ENCODE measurements at places on chromosomes 12 and 14.

GRCh38 chr14:55628426-55628825 is 48.4 kb downstream of the KTN1 start:
- DNase-seq, result no peak

GRCh38 chr12:45292486-45293195 is 76.7 kb downstream of the ANO6 start:
- no peak for DNase-seq

DNA sequence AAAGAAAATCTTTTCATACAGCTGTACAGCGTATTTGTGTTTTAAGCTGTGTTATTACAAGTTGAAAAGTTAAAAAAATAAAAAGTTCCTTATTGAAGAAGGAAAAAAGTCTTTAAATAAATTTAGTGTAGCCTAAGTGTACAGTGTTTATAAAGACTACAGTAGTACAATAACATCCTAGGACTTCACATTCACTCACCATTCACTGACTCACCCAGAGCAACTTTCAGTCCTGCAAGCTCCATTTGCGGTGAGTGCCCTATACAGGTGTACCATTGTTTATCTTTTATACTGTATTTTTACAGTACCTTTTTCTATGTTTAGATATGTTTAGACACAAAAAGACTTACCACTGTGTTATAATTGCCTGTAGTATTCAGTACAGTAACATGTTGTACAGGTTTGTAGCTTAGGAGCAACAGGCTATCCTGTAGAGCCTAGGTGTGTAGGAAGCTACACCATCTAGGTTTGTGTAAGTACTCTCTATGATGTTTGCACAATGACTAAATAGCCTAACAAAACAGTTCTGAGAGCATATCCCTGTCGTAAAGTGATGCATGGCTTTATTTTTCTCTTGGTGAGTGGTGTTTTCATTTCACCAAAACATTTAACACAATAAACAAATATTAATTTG is 275.2 kb downstream of the DACT1 start:
- no peak for DNase-seq

DNA sequence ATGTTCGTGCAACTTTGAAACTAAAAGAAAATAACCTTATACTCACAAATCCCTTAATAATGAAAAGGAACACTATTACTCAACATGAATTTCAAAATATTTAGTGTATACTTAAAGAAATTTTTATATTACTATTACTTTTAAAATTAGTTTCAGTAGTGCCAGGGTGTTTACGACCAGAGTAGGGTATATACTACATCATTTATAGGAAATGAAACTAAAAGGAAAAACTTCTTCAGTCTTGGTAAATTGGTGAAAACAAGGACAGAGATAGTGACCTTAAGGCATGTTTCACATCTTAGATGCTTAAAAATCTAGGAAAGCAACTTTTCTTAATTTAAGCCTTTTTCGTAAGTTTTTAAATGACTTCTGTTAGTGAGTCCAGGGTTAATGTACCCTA is 4.5 kb downstream of the USP15 start:
- DNase-seq, result no peak

GRCh38 chr12:113239811-113240331 is 18.6 kb downstream of the TPCN1 start:
- no peak for DNase-seq

DNA sequence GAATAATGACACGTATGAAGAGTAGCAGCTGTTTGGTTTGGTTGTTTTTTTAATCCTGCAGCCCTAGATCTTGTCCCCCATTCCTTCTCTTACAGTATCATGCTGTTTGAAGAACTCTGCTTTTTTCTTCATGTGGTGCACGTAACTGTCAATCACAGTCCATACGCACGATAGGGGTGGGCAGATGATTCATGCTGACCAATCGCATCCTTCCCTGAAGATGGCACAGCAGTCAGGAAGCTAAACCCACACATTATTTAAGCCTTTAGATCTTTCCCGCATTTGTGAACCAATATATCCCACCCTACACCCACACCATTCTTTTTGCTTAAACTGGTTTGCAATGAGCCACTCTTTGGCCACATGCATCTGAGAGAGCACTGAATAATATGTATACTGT is 158.9 kb upstream of the PLEKHA5 start:
- DNase-seq, result no peak

DNA sequence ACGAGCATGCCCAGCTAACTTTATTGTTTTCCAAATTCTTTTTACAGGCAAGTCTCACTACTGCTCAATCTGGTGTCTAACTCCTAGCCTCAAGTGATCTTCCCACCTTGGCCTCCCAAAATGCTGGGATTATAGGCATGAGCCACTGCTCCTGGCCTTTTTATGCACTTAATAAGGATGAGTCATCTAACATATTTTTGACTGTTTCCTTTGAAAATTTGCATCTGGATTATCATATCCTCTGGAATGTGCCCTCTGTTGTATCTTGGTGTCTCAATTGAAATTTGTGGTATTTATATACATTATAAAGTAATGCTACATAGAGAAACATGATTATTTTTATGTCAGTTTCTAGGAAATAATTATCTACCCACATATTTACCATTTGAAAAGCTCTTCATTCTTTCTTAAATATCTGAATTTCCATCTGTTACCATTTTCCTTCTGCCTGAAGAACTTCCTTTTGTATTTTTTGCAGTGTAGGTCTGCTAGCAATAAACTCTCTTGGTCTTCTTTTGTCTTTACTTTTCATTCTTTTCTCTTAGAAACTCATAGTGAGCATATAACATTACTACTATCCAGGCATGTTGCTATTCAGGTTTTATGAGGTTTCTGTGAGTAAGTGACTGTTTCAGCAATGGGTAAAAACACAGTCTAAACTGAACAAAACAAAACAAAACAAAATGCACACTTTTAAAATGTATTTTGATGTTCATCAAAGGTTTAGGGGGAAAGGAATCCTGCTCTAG is 52.8 kb upstream of the CNOT2 start:
- DNase-seq, result no peak

DNA sequence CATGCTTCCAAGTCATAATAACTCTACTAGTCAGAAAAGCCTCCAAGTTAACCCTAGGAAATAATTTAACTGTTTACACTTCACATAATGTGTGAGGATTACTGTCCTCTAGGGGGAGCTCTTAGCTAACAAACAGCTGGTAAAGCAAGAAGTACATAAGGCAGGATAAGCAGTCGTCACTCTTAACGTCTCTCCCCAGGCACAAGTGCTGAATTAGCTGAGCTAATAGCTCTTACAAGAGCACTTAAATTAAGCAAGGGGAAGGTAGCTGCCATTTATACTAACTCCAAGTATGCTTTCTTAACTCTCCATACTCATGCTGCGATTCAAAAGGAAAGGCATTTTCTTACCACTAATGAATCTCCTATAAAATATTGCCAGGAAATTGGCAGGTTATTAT is 79.3 kb upstream of the TSPAN11 start:
- no peak for DNase-seq

DNA sequence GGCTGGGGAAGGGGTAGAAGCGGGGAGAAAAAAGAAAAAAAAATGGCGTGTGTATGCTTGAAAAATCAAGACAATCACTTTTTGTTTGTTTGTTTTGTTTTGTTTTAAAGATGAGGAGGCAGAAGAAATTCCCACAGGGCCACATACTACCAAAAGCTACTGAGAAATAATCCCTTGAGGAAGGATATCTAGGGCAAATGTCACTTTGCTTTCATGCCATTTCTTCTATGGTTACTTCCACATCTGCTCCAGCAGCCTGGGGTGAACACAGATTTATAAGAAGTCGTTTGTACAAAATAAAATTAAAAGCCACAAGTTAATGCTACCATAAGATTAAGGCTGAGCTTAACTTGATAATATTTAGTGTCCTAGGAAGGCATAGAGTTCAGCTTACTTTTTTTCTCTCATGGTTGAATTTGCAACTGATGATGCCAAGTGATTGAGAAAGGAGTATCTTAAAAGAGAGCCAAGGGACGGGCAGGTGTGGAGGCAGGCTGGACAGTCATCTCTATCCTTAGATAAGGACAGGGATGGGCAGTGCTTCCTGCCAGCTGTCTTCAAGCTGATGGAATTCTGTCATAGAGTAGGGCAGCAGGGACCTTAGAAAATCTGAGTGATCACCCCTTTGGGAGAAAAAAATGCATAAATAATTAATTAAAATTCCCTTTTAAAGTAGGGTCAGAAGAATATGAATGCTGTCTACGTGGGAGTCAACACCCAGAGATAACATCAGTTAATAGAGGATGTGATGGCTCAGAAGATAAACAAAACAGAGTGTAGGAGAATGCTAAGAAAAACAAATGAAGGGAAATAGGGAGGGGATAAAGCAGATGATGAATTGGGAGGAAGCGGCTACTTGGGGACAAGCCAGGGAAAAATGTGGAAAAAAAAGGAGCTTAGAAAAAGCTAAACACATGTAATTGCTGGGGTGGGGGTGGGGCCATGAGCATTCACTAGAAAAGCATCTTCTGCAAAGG is 57.1 kb downstream of the DYRK2 start:
- no peak for DNase-seq

GRCh38 chr12:109921982-109922381 is 21.9 kb downstream of the TCHP start:
- DNase-seq, result no peak

GRCh38 chr14:50904719-50905118 is 32.9 kb downstream of the ABHD12B start:
- no peak for DNase-seq

DNA sequence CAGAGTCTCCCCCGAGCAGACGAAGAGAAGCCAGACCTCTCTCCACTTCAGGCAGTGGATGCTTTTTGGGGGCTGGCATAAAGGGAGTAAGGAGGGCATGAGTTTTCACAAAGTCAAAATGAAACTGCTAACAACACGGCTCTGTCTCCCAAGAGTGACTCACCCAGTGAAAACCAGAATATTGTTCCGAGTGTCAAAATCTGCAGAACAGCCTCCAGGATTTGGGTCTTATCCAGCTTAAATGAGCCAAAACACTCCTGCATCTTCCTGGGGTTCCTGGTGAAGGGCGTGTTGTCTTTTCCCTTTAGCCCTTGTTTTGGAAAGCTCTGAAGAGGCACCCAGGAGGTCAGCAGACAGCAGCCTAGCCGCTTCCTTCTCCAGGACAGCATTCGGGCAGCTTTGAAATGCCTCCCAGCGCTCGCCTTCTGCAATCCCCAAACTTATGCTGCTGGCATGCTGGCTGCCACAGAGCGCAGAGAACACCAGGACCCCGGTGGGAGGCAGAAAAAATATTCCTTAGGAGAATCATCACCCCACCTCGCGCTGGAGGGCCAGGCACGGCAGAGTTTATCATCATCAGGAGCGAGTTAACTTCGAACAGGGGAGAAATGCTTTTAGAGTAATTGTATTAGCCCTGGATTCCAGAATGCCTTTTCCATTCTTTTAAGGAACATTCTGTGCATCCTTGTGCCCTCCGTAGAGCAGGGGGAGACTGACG is 117.7 kb upstream of the NCOR2 start:
- no peak for DNase-seq

GRCh38 chr12:1277905-1278304 is 286.9 kb downstream of the ERC1 start:
- no peak for DNase-seq

DNA sequence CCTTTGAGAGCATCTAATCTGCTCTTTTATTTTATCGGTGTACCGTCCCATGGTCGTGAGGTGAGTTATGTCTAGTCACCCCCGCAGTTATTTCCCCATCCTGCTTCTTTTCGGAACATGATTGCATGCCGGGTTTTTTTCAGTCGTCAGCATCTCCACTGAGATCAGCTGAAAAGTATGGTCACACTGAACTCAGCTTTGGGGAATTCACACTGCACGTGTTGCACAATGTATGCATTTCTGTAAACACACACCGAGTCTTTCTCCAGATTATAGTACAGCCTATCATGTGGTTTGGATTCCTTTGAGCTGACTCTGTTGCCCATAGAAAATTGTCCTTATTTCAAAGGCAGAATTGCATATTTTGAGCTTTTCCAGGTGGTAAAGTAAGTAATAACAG is 24.6 kb downstream of the PLXNC1 start:
- no peak for DNase-seq

- DNase-seq, result no peak
Measured at GRCh38 chr14:89108608-89109007, 284.2 kb downstream of the TTC8 start.

GRCh38 chr12:84276215-84276614 is 636.4 kb downstream of the SLC6A15 start:
- DNase-seq, result no peak

DNA sequence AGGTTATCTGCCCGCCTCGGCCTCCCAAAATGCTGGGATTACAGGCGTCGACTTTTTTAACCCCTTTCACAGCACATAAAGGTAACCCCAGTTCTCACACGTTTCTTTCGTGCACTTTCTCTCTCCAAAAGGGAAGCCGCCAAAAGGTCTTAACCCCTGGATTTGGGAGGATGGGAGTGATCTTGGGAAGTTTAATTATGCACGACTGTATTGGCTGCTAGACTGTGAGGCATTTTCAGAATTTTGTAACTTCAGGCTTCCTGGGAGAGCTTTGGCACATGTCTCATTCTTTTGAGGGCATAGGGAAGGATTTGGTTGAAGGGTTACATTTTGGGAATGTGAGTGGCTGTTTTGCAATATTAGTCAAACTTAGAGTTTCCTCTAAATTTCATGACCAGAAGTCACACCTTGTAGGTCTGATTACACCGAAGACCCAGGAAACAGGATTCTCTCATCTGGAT is 1.4 kb upstream of the SMARCC2 start:
- no peak for DNase-seq

DNA sequence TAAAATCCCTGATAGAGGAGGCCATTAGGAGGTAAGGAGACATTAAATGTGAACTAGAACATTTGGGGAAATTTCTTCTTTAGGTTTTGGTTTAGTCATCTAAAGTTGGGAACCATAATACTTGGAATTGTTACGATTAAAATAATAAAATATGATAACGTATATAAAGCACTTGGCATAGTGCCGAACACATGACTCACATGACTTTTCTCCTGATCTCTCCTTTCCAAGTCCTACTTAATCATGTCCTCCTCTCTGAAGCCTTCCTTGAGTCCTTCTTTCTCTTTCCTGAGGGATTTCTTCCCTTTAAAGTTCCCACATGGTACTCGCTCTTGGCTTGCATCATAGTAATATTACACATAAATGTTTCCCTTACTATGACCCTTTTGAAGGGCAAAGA is 20.0 kb downstream of the BEST3 start:
- DNase-seq, result no peak

DNA sequence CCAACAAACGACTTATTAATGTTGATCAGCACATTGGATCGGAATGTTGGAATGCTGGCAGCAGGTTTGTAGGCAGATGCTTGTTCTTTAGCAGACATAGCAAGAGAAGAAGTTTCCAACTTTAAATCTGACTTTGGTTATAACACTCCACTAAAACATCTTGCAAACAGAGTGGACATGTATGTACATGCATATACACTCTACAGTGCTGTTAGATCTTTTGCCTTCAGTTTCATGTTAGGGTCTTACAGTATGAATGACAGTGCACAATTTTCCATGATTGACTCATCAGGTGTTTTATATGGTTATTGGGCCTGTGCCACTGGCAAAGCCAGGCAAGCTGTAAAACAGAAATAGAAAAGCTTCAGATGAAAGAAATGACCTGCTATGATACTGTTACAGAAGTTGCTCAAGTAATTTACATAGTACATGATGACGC is 14.3 kb upstream of the DHRS7 start:
- no peak for DNase-seq

GRCh38 chr12:66049538-66050282 is 80.8 kb downstream of the LLPH start:
- no peak for DNase-seq

Measured in GM12891 (cell line).